ENCODE measurements at places on chromosomes 13 and 19. TPM values are rescaled to one million over a fixed set of nuclear protein-coding genes. Genes with fewer than 3 reads are reported as not detected.

SYT5 gene
- not detected for total RNA-seq

ZNF433 gene
- 4.0 TPM for total RNA-seq

CHERP gene
- 16.1 TPM for total RNA-seq

RDH8 gene
- not detected for total RNA-seq

PPP1R15A gene
- 62.6 TPM for total RNA-seq

C1QTNF9B gene
- 0.54 TPM for total RNA-seq

CGB8 gene
- total RNA-seq: not detected

PTGIR gene
- total RNA-seq: 4.9 TPM

TPTE2 gene
- not detected for total RNA-seq

CATSPERD gene
- not detected for total RNA-seq

TMEM150B gene
- total RNA-seq: 1.2 TPM

GPI gene
- total RNA-seq: 513 TPM

TMEM145 gene
- not detected for total RNA-seq

IGFL2 gene
- total RNA-seq: not detected

CLC gene
- 1.2 TPM for total RNA-seq

ZNF546 gene
- 7.8 TPM for total RNA-seq

GRCh38 chr19:12638611-12639182 lies 27.8 kb downstream of the MAN2B1 start:
- no peak for DNase-seq
- no peaks in the 10 kb centered on the region for H3K27me3 ChIP-seq
- peaks cover 6% of the 10 kb centered on the region for H3K4me1 ChIP-seq
- no peak overlapping the region for H3K27ac ChIP-seq
- H3K36me3 ChIP-seq: peaks cover under 1% of the 10 kb centered on the region

DNA sequence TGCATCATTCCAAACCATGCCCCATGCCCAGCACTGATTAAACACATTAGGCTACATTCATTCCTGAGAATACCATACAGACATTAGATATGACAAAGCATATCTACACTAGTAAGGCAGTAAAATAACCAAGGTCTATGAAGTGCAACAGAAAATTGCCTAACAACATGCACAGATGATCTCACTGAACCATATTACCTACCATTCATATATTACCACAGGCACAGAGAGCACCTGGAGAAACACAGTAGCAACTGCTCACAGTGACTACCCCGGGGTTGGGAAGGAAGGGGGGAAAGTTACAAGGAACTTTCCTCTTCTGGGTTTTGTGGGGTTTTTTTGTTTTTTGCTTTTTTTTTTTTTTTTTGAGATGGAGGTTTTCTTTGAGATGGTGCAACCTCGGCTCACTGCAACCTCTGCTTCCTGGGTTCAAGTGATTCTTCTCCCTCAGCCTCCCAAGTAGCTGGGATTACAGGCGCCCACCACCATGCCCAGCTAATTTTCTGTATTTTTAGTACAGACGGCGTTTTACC lies 669.6 kb downstream of the UQCRFS1 start:
- no peak for DNase-seq
- no peak overlapping the region for H3K27ac ChIP-seq
- no peaks in the 10 kb centered on the region for H3K36me3 ChIP-seq
- H3K27me3 ChIP-seq: no peaks in the 10 kb centered on the region
- no peaks in the 10 kb centered on the region for H3K4me1 ChIP-seq
- H3K4me3 ChIP-seq: no peak overlapping the region

GRCh38 chr13:82330499-82330898 lies 1551.8 kb downstream of the SLITRK1 start:
- no peaks in the 10 kb centered on the region for H3K27me3 ChIP-seq
- no peak overlapping the region for H3K27ac ChIP-seq
- H3K4me3 ChIP-seq: no peak overlapping the region
- no peak for DNase-seq

GRCh38 chr19:8208922-8209461 lies at the start of gene CERS4:
Gene CERS4, plus strand, starts transcription at chr19:8209370. Its CDS starts 41,707 bp downstream, at chr19:8251077.
- no peaks in the 10 kb centered on the region for H3K36me3 ChIP-seq
- H3K4me1 ChIP-seq: no peaks in the 10 kb centered on the region
- H3K27ac ChIP-seq: peak within 1 kb of the TSS; percentile 84
- no peaks in the 10 kb centered on the region for H3K27me3 ChIP-seq
- H3K4me3 ChIP-seq: peak within 1 kb of the TSS; percentile 94

DNA sequence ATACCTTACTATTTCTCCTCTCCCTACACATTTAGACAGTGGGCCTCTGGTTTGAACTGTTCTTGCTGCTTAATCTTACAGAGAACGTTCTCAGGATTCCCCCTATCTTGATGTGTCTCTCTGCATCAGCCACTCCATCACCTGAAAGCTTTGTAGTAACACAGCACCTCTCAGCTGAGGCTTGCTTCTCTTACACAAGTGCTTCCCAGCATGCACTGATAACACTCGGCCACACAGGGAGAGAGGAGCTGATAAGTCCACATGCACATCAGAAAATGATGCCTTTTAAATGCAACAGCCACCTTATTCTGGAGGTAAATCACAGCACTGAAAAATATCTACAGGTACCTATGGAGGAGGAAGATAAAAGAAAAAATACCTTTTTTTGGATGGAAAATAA lies 192.2 kb upstream of the TSHZ3 start:
- H3K4me1 ChIP-seq: no peaks in the 10 kb centered on the region
- no peaks in the 10 kb centered on the region for H3K36me3 ChIP-seq
- no peak for DNase-seq
- no peak overlapping the region for H3K27ac ChIP-seq
- H3K4me3 ChIP-seq: no peak overlapping the region
- H3K27me3 ChIP-seq: no peaks in the 10 kb centered on the region

GRCh38 chr13:93227878-93228642 lies 1.5 kb downstream of the GPC6 start:
- peak; percentile 47 for DNase-seq
- H3K4me1 ChIP-seq: no peaks in the 10 kb centered on the region
- H3K27me3 ChIP-seq: peaks cover 20% of the 10 kb centered on the region
- peak overlapping the region; percentile 27 for H3K27ac ChIP-seq

GRCh38 chr19:30692879-30693503 lies 320.8 kb downstream of the ZNF536 start:
- no peaks in the 10 kb centered on the region for H3K36me3 ChIP-seq
- H3K27me3 ChIP-seq: peaks cover 11% of the 10 kb centered on the region
- no peak for DNase-seq
- no peak overlapping the region for H3K27ac ChIP-seq

DNA sequence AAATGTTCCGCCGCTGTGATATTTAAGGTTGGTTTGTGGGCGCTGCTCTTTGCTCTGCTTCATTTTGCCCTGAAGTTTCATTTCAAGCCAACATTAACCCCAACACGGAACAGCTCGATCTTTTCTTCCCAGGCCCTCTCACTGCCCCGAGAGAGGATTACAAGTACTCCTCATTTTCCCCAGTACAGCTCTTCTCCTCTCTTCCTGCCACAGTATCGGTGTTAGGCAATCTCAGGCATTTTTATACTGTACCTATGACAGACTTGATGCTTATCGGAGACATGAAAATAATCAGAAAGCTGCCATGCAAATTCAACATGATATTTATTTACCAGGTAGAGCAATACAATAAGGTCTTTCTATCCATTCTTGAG lies 1.3 kb upstream of the EDNRB start:
- H3K36me3 ChIP-seq: no peaks in the 10 kb centered on the region
- no peaks in the 10 kb centered on the region for H3K4me1 ChIP-seq
- no peaks in the 10 kb centered on the region for H3K27me3 ChIP-seq
- DNase-seq: no peak
- H3K4me3 ChIP-seq: peak overlapping the region; percentile 67

- DNase-seq: no peak
- H3K36me3 ChIP-seq: no peaks in the 10 kb centered on the region
- peaks cover 98% of the 10 kb centered on the region for H3K4me1 ChIP-seq
- peak overlapping the region; percentile 64 for H3K27ac ChIP-seq
- H3K27me3 ChIP-seq: no peaks in the 10 kb centered on the region
- H3K4me3 ChIP-seq: no peak overlapping the region
Measured at GRCh38 chr19:5954293-5954692, 23.6 kb downstream of the RANBP3 start.

GRCh38 chr13:31775686-31776085 lies 36.4 kb downstream of the RXFP2 start:
- H3K4me3 ChIP-seq: no peak overlapping the region
- peak; percentile 54 for DNase-seq
- H3K27ac ChIP-seq: no peak overlapping the region

DNA sequence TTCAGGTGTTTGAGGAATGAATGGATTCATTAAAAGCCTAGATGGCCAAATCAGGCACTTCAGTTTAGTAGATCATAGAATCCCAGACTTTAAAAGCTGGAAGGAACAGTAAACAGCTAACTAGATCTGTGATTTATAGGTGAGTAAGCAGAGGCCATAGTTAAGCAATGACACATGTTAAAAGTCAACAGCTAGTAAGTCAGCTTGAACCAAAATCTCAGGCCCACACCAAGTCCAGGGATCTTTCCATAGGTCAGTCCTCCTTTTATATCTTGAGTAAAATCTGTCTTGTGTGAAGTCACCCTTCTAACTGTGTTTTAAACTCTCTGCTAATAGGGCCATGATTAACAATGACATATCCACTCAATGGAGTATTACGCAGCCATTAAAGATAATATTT lies 275.5 kb upstream of the SOX21 start:
- no peak overlapping the region for H3K27ac ChIP-seq
- no peaks in the 10 kb centered on the region for H3K27me3 ChIP-seq
- DNase-seq: no peak
- no peaks in the 10 kb centered on the region for H3K36me3 ChIP-seq
- H3K4me1 ChIP-seq: no peaks in the 10 kb centered on the region

DNA sequence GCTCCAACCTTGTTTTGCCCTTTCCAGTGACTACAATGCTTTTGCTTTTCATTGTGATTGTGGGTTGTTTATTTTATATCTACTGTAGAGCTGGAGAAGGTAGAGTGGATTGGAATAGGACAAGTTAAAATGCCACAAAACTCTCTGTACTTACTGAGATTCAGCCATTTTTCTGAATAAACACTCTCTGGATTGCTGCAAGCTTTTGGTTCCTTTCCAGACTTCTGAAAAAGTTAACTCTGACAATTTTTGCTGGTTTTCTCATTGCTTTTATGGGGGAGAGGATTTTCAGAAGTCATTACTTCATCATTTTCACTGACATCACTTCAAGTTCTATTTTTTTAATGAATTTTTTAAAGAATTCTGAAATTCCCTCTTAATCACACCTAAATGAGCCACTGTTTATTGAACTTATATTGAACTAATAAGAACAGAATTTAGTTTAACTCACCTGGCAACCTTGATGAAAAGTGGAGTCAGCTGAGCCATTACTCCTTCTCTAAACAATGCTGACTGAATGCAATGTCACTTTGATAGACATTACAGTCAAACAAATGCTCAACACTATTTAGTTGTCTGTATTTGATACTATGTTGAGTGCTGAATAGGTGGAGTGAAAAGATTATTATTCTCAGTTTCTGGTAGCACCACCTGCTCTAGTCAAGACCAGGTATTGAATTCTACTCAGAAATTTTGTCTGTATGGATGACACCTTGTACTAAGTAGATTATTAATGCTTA lies 303.5 kb downstream of the DLEU7 start:
- no peak overlapping the region for H3K27ac ChIP-seq
- H3K4me3 ChIP-seq: no peak overlapping the region
- DNase-seq: no peak

DNA sequence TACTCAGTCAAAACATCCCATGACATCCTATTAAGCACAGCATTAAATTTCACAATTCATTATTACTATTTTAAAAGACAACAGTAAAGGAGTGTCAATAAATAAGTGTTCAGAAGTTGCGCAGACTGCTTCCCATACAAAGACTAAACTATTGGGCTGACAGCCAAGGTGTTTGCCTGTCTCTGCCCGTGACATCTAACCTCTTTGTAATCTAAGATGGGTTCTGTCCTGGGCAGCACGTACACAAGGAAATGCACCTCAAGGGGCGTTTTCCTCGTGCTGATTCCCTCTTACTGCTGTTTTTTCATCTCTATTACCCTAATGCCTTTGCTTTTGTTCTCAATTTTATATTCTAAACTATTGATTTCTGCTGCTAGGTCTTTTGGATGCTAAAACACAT lies 216.3 kb downstream of the NHLRC3 start:
- H3K27me3 ChIP-seq: no peaks in the 10 kb centered on the region
- DNase-seq: no peak
- peaks cover 17% of the 10 kb centered on the region for H3K4me1 ChIP-seq
- H3K36me3 ChIP-seq: no peaks in the 10 kb centered on the region

DNA sequence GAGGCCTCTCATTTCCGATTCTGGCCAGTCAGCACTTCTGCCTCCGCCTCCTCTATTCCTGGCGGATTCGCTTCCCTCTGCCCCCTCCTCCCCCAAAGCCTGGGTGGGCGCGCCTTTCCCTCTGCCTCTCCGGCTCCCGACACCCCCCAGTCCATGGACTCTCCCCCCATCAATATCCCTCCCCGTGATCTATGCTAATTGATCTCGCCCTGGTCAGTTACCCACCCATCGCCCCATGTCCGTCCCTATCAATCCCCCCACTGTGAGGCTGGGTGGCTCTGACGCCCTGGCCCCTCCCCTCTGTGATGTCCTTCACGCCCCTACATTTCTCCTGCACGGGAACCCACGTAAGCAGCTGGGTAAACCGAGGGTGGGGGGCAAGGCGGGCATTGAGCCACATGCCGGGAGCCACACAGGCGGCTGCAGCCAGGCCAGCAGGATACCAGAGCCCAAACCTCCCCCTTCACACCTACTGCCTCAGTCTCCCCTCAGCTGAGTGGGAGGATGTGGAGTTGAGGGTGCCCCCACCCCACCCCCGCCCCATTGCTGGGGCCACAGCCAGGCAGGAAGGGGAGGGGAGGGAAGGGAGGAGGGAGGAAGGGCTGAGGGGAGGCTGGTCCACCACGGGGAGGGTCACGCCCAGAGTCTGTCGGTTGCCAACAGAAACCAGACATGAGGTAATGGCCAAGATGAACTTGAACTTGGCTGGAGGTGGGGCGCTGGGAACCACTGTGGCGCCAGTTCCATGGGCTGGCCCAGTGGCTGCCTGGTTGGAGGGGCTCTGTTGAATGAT lies 21.0 kb downstream of the SMIM24 start:
- no peaks in the 10 kb centered on the region for H3K27me3 ChIP-seq
- peaks cover 50% of the 10 kb centered on the region for H3K36me3 ChIP-seq
- peaks cover 43% of the 10 kb centered on the region for H3K4me1 ChIP-seq
- H3K4me3 ChIP-seq: peak overlapping the region; percentile 30
- peak overlapping the region; percentile 86 for H3K27ac ChIP-seq

- no peaks in the 10 kb centered on the region for H3K27me3 ChIP-seq
- H3K36me3 ChIP-seq: no peaks in the 10 kb centered on the region
Measured at GRCh38 chr13:83498481-83499190, 383.6 kb downstream of the SLITRK1 start.

DNA sequence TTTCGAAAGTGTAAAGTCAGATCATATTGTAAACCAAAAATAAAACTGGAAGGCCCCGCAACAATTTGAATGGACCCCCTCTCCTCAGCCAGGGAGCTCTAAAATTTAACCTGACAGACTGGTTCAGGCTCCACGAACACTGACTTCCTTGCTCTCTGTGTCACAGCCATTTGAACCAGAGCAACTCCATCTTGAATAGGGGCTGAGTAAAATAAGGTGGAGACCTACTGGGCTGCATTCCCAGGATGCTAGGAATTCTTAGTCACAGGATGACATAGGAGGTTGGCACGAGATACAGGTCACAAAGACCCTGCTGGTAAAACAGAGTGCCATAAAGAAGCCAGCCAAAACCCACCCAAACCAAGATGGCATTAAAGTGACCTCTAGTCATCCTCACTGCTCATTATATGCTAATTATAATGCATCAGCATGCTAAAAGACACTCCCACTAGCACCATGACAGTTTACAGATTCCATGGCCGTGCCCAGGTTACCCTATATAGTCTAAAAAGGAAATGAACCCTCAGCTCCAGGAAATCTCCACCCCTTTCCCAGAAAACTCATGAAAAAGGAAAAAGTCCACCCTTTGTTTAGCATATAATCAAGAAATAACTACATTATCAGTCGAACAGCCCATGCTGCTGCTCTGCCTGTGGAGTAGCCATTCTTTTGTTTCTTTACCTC lies 43.1 kb downstream of the RFXAP start:
- peaks cover 41% of the 10 kb centered on the region for H3K36me3 ChIP-seq
- H3K27ac ChIP-seq: no peak overlapping the region
- H3K27me3 ChIP-seq: no peaks in the 10 kb centered on the region

All from heart left ventricle (tissue), 16 donors.